DMS 273 treated with DMSO at 0.1 percent for 48 hours (cell line): ENCODE measurements at places on chromosomes 7 and 10.
A peak's percentile ranks its signal among the peaks of the same experiment; 100 is the strongest.

DNA sequence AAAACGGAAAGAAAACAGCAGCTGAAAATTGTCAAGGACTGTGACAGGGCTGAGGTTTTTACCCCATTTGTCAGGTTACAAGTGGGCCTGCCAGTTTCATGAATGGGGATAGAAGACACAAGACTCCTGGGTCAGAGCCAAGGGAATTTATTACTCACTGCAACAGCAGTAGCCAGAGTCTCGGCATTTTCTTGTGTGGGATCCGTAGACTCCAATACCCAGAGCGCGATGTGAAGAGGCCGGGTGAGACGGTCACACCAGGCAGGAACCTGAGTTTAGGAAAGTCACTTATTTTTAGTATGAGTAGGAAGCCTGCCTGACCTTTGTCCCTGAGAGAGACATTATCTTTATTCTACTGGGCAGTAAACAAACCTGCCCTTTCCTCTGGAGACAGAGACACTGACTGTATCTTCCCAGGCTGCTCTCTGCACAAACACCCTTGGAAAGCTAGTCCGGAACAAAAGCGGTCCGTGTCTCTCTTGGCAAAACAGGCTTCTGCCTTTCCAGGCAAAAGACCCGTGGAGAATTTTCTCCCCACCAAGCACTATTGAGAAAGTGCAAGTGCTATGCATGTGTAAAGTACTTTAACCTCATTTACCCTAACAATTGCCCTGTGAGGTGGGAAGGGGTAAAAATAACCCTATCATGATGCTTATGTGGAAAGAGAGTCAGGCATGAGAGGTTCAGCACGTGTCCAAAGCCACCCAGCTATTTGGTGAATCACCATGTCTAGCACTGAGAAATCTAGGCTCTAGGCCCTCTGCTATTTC, 58.4 kb downstream of the JCAD start:
- no peak for DNase-seq

GRCh38 chr7:135980012-135980551, 2.9 kb upstream of the MTPN start:
- DNase-seq = no peak

DNA sequence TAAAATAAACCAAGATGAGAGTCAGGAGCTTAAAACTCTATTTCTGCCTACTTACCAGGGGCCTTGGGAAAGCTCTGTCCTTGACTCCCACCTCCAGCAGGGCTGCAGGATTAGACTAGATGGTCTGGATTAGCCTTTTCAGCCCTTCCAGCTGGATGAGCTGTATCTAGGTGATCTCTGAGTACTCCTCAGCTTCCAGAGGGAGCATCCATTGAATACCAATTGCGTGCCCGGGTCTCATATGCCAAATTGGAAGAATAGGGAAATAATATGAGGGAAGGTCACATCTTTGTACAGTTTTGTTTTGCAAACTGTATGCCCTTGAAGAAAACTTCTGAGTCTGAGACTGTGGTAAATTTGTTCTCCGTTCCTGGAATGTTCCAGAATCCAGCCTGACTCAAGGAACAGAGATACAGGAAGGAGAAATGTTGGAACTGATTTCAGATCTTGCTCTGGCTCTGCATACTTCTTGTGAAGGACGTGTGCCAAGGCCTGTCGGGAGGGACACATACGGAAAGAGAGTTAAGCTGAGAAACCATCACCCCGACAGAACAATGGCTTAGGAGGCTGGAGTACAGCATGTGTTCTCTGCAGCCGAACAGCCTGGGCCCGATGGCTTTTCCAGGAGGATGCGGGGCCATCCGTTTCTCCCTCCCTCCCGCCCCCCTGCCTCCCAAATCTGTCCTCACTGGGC, 44.9 kb downstream of the MINDY4 start:
- DNase-seq = no peak

DNA sequence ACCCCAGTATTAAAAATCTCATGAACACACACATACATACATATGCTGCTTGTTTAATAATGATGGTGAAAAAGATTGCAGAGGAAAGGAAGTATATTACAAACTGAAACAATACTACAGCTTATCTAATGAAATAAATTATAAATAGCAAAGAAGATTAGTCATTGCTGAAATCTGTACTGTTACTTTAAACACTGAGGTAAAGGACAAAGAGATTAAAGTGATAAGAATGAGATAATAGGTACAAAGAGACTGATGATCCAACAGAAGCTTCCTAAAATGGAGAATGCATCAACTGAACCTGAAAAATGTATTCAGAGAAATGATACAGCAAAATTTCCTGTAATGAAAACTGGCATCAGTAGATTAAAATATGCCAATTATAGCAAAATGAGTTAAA, 91.5 kb upstream of the KCND2 start:
- no peak for DNase-seq

- DNase-seq = no peak
Observed at GRCh38 chr7:15049157-15049556, 146.6 kb upstream of the DGKB start.

DNA sequence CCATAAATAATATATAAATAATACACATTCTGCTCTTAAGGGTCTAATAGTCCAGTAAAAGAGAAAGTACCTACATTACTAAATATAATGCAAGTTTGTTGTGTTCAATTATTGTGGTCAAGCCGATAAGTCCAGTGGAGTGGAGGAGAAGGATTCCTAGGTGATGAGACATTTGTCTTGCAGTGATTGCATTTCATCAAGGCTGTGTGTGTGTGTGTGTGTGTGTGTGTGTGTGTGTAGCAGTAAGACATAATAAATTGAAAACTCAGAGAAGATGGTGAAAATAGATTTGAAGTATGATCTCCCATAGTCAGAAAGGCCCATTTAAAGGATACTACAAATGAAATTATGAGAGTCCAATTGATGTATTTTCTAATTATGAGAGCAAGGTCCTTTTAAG, 192.5 kb upstream of the SEMA3C start:
- DNase-seq = no peak

- DNase-seq = no peak
Observed at GRCh38 chr7:84123965-84124547, 70.5 kb downstream of the SEMA3A start.

DNA sequence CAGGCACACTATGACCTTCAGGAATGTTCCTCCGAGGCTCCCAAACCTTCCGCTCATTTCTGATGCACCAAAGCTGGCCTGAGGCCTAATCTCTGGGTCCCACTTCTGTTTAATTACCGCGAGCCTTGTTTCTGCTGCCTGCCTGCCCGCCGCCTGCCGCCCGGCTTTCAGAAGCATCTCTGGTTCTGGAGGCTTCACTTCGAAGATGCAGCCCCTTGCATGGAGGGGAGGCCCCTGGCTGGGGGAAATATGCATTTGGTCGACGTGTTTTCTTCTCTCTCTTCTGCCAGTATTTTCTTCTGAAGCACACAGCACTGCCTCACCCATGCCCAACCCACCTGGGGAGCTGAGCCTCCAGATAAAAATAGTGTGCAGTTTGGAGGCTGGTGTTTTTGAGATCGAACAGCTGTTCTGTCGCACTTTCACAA, 166.9 kb downstream of the PAXIP1 start:
- DNase-seq = peak; percentile 60

GRCh38 chr7:35648367-35648766, 46.6 kb downstream of the HERPUD2 start:
- no peak for DNase-seq

DNA sequence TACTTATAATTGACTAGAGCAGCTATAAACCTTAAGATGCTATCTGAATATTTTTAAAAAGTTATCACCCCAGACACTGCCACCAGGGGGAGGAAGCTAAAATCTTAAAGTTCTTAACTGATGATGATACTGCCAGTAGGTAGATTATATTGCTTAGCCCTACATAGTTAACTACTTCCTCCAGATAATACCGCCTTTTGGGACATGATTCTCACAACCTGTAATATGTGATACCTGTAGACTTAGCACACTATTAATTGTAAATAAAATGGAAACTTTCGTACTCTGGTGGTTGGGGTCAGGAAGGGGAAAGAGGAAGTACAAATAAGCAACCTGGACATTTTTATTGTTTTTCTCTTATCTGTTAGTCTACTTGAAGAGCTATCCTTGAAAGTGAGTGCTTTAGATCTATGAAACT, 268.9 kb downstream of the ADK start:
- no peak for DNase-seq

DNA sequence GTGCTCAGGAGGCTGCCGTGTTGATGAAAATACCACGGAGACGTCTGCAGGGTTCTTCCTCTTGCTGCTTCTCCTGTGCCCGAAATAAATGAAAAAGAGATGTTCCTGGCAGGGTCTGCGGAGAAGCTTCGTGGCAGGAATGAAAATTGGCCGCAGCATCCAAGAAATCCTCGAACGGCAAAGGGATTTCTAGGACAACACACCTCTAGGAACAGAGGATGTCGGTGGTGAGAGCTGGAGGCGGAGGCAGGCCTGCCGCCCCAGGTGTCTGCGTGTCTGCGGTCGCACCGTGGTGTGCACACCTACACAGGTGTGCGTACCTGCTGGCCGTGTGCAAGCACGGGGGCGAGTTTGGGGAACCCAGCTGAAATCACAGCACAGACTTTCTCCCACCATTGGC, 43.4 kb downstream of the TMEM130 start:
- DNase-seq = peak; percentile 80

GRCh38 chr10:118763202-118763988, 8.6 kb upstream of the CACUL1 start:
- no peak for DNase-seq

- no peak for DNase-seq
Observed at GRCh38 chr7:82410461-82410860, 33.1 kb downstream of the CACNA2D1 start.

DNA sequence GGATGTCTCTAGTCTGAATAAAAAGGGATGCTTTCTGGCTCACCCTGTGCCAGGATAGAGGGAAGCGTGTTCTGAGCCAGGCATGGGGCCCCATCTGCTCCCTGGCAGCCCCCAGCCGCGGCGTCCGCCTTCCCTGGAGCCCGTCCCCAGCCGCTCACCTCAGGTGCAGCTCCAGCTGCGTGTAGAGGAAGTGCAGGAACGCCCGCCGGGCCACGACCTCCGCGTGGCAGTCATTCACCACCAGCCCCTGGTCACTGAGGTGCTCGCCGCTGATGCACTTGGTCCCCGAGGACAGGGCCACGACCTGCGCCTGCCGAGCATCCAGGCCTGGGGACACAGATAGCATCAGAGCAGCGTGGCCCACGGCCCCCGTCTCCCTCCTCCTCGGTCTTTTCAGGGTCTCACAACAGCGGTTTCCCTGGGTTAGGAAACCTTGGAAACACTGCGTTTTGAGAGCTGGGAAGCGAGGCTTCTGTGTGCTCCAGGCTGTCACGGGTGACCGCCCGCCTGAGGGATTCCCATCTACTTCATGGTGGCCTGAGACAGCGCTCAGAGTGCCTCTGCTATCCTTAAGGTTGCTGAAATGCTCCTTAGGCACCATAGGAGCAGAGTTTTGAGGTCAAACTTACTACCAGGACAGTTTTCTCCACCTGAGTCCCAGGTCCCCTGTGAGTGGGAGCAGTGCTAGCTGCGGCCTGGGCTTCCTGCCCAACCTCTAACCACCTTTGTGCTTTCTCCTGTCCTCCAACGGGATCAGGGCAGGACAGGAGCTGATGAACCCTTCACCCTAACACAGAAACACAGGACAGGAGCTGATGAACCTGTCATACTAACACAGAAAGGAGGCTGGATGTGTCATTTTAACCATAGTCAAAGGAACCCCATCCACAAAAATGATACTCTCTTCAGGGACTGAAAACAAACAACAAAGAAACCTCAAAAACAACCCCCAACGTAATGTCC, 186.1 kb downstream of the WDR37 start:
- DNase-seq = no peak

GRCh38 chr7:143367972-143368371, 5.5 kb upstream of the FAM131B start:
- no peak for DNase-seq

- no peak for DNase-seq
Observed at GRCh38 chr10:125407000-125407502, 246.7 kb upstream of the CTBP2 start.

GRCh38 chr10:31549896-31550295, 230.9 kb downstream of the ZEB1 start:
- no peak for DNase-seq

DNA sequence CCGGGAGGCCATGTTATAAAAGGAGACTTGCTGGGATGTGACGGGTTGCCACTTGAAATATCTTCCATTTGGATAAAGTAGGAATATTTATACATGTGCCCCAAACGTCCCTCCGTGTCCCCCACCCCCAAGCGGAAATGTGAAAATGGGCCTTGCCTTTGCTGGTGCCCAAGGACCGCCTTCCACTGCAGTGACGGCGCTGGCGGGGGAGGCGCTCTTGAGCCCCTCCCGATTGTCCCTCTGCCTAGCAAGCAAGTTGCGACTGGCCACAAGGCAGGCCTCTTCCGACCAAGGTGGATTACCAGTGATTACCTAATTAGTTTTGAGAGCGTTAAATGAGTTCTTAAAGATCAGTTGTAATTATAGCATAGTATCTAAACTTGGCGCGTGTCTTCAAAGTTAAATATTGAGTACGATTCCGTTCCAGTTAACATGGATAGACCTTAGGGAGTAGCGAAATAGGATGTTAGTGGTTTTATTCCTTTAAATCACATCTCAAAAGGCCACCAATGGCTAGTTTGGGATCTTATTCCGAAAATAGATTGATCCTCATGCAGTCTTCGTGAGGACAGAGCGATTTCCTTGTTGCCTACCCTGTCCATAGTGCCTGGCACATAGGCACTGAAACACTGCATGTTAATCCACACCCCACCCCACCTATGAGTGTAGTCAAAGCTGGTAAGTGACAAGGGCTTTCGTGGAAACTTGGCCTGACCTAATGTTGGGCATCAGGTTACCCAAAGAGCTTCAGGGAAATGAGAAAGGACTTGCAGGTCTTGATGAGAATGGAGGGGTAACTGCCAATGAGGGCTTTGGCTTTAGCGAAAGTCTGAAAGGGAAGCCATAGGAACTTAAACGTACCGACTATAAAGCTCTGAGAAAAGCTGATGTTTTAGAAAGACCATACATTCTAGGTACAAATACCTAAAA, 1.1 kb downstream of the PPIA start:
- peak; percentile 70 for DNase-seq

GRCh38 chr7:12401538-12402364, 1.9 kb downstream of the VWDE start:
- DNase-seq = no peak

GRCh38 chr7:14115701-14116100, 126.2 kb upstream of the ETV1 start:
- DNase-seq = no peak

DNA sequence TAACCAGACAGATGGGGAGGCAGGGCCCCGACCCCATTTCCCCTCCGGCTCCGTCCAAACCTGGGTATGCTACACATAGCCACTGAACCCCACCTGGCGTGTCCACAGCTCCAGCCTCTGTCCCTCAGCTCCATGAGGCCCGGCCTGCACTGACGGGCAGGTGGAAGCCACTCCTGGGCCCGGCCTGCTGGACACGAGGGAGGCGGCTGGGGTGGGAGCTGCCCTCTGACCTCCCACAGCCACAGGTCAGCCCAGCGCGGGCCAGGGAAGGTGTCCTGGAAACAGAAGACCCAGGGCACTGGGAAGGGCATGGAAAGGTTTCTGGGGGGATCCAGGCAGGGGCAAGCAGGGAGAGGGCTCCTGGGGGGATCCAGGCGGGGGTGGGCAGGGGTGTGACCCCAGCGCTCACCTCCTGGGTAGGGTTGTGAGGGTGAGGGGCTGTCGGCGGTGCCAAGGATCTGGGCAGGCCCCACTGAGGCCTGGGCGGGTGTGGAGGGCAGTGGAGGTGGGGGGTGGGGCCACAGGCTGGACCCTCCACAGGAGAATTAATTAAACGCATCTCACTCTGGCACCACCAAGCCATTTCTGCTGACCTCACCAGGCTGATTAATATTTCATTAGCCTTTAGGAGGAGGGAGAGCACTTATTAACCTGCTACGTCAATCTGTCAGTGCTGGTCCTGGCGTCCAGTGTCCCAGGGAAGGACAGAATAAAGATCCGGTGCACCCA, 108.9 kb downstream of the UNCX start:
- no peak for DNase-seq

GRCh38 chr7:133789974-133790373, 337.2 kb upstream of the LRGUK start:
- no peak for DNase-seq
